Fibroblast of villous mesenchyme (primary cell): ENCODE measurements at places on chromosomes 2 and 18.

DNA sequence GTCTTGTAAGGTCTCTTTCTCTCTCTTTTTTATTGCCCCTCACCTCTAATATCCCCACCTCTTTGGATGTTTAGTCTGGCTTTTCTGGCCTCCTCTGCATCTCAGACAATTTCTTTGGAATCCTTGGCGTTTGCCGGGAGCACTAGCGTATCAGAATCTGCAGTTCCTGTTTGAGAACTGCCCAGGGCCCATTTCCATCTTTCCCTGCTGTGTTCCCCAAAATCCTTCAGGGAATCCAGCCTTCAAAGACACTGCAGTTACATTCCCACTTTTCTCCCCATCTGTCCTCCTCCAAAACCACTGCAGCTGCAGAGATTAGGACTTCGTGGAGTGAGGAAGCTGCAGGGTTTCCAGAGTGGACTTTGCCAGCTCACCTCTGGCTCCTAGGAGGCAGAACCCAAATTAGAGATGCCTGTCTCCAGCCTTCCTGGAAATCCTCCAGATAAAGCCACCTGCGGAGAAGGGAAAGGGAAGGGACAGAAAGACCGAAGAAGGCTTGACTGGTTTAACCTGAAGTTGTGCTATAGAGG lies 2.7 kb downstream of the VSNL1 start:
- DNase-seq: no peak

DNA sequence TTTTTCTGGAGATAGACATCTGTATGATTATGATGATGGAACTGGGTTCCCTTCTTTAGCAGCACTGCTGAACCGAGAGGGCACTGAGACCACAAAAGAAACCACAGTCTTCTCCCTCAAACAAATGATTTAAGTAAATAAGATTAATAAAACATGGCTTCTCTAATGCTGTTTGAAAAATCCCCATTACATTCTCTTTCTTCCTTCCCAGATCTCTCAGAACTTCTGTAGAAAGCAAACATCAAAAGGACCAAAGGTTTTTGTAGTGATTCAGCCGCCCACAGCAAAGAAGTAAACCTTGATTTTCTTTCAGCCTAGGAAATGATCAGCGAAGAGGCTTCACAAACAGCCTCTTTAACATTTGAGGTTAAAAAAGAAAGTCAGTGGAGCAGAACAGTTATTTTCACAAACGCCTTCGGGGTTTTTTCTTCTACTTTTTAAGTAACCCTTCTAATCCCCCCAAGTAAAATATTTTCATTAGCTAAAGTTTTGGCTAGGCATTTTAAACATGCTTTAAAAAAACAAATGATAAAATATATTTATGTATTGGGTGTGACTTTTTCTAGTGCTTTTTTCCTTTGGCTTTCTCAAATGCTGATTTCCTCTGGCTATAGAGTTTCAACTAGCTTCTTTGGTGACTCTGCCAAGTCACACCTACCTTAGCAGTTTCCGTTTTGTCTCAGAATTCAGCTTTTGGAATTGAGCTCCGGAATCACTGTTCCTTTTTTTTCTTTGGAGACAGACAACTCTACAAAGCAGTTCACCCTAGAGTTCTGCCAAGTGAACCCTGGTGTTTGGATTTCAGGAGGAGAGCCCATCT lies 89.6 kb downstream of the UPP2 start:
- DNase-seq: no peak

DNA sequence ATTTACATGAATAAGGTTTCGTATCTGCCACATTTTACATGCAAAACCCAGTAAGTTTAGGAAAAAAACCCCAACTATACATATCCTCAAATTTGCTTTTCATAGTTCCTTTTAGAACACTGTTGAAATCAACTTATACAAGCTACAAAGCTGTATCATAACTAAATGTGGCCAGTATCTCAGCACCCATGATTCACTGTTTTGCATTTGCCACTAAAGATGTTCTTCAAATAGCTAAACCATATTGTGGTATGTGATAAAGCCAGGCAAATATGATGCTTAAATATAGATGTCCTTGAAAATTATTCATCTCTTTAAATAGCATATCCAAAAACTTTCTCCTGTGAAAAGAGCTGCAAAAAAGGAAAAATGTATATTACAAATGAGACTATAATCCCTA lies 29.9 kb downstream of the ROCK2 start:
- DNase-seq: no peak

- no peak for DNase-seq
Observed at GRCh38 chr2:239154971-239155805, 245.6 kb downstream of the HDAC4 start.

- peak; percentile 77 for DNase-seq
Observed at GRCh38 chr2:105320651-105321215, 8.8 kb downstream of the TGFBRAP1 start.

GRCh38 chr2:201126308-201127151 lies 10.6 kb downstream of the CFLAR start:
- peak; percentile 87 for DNase-seq

DNA sequence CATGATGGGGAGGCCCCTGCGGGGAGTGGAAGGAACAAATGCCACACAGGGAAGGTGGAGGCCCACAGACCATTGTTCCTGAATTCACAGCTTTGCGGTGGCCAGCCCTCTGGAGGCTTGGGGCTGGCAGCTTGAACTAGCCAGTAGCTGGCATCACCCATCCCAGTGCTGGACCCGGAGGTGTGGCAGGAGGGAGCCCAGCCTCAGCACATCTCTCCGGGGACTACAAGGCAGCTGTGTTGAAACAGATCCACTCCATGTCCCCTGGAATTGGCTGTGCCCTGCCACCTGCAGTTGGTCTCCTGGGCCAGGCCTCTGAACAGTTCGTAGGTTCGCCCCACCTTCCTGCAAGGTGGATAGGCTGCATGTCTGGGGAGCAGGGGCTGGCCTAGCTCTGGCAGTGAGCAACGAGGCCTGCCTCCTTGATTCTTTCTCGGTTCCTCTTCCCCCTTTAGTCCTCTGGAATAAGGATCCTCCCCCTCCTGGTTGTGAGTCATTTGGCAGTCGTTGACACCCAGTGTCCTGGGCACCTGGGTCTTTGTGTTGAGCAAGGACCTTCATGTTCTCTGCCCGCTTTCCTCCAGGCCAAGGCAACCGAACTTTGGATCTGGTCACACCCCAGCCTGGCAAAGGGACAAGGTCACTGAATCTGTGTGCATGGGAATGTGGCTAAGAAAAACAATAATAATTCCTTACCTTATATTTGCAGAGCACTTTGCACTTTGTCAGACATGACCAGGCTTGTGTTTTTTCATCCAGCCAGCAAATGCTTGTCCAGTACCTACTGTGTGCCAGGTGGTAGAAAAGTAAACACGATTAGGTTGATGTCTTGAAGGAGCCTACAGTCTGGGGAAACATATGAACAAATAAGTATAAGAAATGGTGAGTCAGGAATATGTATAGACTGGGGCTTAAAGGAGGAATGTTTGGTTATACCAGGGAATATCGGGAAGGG lies 55.0 kb upstream of the MCFD2 start:
- peak; percentile 67 for DNase-seq

- no peak for DNase-seq
Observed at GRCh38 chr18:35619941-35620340, 38.4 kb downstream of the GALNT1 start.

GRCh38 chr2:41963661-41964525 lies 83.9 kb upstream of the PKDCC start:
- DNase-seq: peak; percentile 91

- no peak for DNase-seq
Observed at GRCh38 chr18:24799720-24800119, 339.3 kb downstream of the HRH4 start.

DNA sequence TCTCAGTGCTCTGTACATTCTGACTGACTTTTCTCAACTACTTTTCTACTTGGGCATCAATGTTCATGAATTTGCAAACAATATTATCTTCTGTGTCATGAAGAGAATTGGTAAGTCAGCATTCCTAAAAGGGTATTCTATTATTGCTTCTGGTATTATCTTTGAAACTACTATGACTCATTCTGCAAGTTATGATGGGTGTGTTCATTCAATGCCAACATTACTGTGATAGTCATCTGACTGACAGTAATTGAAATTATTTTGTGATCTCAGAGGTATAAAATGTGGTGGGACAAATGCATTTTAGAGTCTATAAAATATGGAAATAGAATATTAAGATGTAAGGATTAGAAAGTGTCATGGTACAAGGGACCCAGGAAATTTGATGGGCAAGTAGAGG lies 736.0 kb upstream of the CELF4 start:
- no peak for DNase-seq

GRCh38 chr2:199977984-199978415 lies 22.6 kb downstream of the MAIP1 start:
- peak; percentile 83 for DNase-seq

GRCh38 chr2:6605836-6606505 lies 259.7 kb downstream of the CMPK2 start:
- DNase-seq: no peak

- peak; percentile 60 for DNase-seq
Observed at GRCh38 chr2:201420442-201421113, 30.7 kb downstream of the TRAK2 start.

DNA sequence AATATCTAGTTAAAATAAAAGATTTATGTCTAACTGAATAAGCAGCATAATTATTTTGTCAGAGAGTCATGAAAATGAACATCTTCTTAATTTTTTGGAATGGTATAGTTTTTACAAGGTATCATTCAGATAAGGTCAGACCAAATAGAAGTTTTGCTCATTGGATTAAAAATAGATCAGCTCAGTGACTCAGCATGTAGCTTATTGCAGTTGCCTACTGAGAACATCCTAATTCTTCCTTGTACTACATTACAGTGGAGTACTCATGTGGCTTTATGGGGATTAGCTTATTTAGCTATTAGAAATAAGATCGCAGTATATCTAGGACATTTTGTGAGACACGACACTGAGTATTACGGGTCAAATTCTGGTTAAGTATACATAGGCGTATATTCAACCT lies 38.2 kb upstream of the PPM1B start:
- DNase-seq: peak; percentile 57

DNA sequence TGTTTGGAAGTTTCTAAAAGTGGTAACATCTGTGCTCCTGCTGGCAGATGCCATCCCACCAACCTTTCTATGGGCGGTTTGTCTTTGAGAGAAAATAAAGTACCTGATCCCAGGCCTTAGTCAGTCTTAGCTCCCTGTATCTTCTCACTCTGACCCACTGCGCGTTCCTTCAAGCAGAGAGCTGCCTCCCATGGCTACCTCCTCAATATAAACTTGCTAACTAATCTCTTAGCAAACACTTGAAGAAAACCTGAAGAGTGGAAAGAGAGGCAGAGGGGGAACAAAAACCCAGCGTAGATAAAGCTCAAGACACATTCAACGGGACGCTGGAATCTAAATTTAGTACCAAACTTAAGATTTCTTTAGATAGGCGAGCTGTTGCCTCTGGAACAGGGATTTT lies 17.6 kb downstream of the ZEB2 start:
- no peak for DNase-seq
